ENCODE measurements at places on chromosomes 1 and 21.

- DNase-seq, result no peak
These were observed 31.8 kb downstream of the C1orf87 start for GRCh38 chr1:60041783-60042182.

DNA sequence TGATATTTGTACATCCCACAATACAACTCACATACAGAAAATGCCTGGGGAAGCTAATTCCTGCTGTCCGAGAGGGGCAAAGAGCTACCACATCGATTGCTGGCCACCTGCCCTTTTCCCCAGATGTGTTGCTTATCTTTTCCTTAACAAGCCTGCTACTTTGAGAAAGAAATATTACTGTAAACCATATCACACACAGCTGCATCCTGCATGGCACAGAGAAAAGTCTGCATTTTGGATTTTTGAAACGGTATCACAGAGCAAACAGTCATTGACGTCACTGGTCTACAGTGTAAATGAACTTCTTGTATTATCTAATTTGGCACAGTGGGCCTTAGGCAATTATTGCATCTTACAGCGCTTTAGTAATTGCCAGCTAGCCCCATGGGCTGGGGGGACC is 164.7 kb downstream of the CLIC6 start:
- no peak for DNase-seq

GRCh38 chr1:234527346-234527745 is 48.4 kb upstream of the TARBP1 start:
- DNase-seq, result no peak

DNA sequence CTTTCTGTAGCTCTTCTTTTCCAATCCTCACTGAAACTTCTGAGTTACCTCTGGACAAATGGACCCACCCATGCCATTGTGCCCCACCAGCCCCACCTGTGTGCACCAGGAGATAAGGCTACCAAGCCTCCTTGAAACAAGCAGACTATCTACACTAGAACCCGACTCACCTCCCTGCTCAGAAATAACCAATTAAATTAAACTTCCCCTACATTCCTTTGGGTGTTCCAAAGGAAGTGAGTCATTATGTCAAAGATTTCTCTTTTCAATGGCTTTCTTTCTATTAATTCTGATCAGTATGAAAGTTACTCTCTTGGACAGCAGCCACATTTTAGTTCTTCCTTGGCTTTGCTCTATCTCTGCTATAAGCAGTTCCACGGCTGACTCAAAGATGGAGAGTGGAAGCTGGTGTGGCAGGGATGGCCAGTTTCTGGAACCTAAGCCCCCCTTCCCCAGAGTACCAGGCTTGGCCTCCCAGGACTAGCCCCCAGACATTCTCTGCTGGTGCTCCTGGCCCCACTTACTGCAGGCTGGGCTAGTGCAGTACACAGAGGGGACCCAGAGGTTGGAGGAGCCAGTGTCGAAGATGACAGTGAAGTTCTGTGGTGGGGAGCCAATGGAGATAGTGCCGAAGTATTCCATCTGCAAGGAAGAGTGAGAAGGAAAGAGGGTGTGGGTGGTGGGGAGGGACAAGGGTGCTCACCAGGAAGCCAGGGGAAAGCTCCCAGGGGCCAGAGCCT is 1.9 kb downstream of the CTSE start:
- DNase-seq, result no peak

DNA sequence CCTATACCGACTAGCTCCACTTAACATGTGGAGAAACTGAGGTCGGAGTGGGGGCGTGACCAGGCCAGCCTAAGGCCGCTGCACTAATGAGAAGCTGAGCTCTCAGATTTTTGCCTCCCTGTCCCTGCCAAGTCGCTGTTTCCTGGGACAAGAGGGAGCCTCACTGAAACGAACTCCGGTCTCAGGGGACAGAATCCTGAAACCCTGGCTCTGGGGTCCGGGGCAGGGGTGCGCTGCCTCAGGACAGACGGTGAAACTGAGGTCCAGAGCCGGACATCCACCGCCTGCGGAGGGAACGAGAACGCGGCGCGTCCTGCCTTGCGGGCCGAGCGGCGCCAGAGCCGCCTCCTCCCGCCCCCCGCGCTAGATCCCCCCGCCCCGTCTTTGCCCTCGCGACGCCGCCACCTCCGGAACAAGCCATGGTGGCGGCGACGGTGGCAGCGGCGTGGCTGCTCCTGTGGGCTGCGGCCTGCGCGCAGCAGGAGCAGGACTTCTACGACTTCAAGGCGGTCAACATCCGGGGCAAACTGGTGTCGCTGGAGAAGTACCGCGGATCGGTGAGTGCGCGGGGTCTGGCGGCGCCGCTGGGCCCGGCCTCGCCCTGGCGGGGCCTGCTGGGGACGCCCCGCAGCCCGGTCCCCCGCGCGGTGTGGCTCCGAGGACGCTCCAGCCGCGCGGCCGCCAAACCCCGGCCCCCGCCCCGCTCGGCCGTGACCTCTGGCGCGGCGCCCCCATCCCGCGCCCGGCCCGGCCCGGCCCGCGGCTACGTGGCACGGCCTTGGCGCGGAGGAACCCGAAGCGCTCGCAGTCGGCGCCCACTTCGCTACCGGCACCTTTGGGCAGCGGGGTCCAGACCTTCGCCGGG is at the start of gene GPX7:
TSS of gene GPX7 (plus strand) at position 381 of the 865 bp plus-strand sequence. CDS start at position 420, 39 bp downstream.
- DNase-seq, result peak; percentile 62

DNA sequence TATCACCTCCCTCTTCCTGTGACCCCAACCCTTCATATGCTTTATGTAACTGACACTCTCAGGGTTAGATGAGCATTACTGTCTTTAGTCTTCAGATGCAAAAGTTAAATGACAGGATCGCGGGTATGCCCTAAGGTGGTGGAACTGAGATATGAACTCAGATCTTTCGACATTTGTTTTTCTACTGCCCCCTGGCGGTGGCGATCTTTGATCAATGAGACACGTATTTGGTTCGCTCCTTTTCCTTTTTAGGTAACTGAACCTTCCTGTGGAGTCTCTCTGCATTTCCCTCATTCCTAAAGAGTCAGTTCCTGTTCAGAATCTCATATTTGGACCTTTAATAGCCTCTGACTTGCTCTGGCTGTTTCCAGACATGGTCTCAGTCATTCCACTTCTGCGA is 47.8 kb upstream of the ZP4 start:
- no peak for DNase-seq

- no peak for DNase-seq
These were observed 996 bp upstream of the SH3BGRL3 start for GRCh38 chr1:26278724-26279455.

GRCh38 chr1:24317956-24318614 is 1.1 kb upstream of the GRHL3 start:
- DNase-seq, result no peak

DNA sequence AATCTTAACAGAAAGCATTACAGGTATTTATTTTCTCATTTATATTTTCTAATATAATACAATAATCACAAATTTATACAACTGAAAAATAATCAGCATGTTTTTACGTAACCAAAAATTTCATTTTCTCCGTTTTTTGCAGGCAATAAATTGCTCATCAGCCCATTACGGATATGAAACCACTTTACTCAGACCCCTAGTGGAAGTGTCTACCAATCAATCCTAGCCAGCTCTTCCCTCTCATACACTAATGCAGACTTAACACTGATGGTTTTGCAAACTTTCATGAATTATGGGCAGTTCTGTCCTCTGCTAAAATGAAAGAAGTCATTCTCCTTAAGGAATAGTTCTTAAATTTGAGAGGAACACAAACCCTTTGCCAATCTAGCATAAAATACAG is 124.7 kb downstream of the EIF4G3 start:
- DNase-seq, result no peak

DNA sequence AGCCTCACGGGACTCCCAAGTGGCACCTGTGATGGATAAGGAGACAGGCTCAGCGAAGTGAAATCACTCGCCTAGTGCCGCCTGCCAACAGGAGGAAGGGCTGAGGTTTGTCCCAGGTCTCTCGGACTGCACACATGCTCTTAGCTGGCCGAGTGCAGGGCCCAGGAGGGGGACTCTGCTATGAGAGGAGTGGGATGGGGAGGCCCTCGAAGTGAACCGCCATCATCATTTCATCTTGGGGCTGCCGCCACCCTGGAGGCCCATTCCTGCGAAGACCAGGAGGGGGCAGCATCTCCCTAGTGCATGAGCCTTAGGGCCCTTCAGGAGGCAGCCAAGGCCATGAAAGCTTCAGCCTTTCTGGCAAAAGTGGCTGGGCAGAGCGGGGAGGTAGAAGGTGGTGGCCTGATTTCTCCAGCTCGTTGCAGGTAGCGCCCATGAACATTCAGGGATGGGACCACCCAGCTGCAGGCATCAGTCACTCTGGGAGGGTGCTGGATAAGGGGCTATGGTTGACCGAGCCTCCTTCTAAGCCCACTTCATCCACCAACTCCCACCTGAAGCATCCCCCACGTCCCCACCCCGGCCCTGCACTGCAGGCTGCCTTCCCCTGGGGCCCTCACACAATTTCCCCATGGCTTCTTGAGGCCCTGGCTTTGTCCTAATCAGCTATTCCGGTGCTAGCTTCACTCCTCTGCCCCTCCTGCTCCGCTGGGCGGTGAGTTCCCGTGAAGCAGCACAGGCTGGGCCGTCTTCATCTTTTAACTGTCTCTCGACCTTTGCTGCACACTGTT is 17.2 kb upstream of the RASSF5 start:
- DNase-seq, result peak; percentile 72

DNA sequence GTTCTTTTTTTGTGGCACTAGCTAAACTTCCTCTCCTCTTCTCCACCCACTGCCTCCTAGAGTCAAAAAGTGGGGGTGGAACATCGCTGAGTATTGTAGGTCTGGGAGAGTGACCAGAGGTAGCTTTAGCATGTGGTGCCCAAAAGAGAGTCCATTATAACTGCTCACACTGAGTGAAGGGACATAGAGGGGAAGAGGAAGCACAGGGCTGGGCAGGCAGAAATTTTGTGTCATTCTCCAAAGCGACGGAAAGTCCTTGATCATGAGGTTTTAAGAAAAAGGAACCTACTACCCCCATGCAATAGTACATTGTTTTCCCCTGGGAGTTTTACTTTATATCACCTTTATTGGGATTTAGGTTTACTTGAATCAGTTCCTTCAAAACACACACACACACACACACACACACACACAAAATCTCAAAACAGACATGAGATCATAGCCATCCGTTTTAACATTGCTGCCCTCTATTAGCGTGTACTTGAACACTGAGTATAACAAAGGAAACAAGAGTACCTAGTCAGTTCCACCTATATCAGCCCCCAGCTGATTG is 4.1 kb downstream of the CD84 start:
- DNase-seq, result no peak

GRCh38 chr1:153397924-153398651 is 7.2 kb upstream of the S100A8 start:
- DNase-seq, result no peak

GRCh38 chr1:168410464-168410863 is 129.8 kb downstream of the TBX19 start:
- DNase-seq, result no peak

DNA sequence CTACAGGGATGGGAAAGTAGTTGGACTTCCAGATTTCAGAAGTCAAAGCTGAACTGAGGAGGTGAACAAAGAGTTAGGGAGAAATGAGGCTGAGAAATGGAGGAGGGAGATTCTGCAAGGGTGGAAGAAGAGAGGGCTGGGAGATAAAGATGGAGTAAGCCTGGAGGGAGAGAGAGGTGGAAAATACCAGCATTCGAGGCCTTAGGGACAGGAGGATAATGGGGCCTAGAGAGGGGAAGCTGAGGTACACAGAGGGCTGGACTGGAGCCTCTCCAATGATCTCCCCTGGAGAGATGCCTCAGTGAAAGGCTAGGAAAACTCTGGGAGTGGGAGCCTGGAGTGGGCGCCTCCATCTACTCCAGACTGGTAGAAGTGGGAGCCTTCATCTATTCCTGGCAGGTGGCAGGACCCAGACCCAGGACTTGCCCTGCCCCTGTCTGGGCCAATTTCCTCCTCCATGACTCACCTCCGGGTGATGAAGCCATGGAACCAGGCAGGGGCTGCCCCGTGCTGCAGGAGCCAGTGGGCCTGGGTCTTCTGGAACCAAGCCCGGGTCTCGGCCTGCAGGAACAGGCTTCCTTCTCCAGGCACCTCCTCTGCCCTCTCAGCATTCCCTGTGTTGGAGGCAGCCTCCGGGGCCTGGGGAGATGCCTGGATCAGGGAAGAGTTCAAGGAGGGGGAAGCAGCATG is 1.9 kb downstream of the SH2D2A start:
- DNase-seq, result peak; percentile 51

DNA sequence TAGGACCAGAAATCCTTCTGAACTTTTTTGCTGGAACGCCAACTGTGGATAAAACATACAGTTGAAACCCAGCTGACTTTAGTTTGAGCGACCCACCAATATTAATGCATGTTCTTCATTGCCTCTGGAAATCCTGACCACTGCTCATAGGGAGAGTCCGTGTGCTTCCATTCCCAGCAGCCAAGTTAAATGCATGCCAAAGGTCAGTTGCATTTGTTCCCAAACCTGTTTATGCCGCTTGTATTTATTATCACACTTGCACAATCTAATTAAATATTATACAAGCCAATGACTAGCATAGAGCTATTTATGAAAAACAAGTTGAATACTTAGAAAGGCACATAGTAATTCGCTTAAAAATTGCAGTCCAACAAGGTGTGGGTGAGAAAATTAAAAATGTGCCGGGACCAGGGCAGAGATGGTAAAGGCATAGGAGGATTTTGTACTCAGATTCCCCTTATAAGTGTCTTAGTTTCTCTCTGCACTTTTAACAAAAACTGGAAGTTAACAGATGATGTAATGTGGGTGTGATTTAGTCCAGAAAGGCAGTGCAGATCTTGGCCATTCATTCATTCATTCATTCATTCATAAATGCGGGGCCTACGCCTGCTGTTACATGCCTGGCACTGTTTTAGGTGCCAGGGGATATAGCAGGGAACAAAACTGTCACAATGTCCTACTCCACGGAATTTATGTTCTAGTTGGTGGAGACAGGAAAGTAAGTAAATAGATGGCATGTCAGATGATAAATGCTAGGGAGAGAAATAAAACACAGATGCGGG is 99.7 kb downstream of the PRDM2 start:
- no peak for DNase-seq

DNA sequence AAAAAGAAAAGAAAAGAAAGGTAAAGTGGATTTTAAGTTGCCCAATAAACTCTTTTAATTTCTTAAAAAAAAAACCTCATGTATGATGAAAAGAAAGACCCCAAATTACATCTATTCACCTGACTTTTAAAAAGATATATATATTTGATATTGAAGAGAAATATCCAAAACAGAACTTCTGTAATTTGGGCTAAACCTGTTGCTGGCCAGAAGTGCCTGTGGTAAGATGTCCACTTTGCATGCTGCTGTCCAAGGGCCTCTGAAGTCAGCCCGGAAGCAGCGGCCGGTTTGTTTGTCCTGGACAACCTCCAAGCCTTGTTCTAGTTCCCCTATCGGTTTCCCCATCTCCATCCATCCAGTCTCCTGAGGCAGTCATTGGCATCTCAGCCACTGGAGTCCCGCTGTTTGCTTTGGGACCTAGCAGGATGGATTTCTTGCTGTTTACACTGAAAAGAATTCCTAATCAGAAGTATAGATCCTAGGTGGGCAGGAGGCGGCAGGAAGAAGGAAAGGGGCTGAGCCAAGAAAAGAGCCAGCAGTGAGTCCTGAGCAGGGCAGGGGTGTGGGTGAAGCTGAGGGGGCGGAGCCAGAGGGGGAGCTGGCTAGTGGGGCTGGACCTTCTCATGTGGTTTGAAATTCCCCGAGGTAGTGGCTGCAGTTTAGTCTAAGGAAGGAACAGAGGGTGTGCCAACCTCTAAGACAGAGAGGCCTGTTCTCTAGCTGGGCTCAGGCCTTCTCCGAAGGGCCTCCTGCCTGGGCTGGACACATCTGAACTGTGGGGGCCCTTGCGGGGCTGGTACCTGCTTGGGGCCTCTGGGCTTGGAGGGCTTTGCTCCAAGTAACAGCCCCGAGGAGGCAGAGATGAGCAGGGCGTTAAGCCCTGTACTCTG is 3.3 kb downstream of the NCMAP start:
- no peak for DNase-seq

- DNase-seq, result no peak
These were observed 8.6 kb upstream of the EEIG2 start for GRCh38 chr1:108551137-108551862.

GRCh38 chr1:165639821-165640623 is 9.0 kb downstream of the MGST3 start:
- no peak for DNase-seq
